Aortic smooth muscle cell (primary cell): ENCODE measurements at places on chromosomes 6 and 20. TPM values are rescaled to one million over a fixed set of nuclear protein-coding genes. Genes with fewer than 3 reads are reported as not detected.

Gene RIOK1
- total RNA-seq = 17.0 and 24.3 TPM in 2 replicates

Gene PNLDC1
- total RNA-seq = not detected in 2 replicates

Gene TPX2
- 37.1 and 41.0 TPM in 2 replicates for total RNA-seq

Gene CTCFL
- total RNA-seq = not detected in 2 replicates
